ENCODE measurements at places on chromosomes 12 and 14.

DNA sequence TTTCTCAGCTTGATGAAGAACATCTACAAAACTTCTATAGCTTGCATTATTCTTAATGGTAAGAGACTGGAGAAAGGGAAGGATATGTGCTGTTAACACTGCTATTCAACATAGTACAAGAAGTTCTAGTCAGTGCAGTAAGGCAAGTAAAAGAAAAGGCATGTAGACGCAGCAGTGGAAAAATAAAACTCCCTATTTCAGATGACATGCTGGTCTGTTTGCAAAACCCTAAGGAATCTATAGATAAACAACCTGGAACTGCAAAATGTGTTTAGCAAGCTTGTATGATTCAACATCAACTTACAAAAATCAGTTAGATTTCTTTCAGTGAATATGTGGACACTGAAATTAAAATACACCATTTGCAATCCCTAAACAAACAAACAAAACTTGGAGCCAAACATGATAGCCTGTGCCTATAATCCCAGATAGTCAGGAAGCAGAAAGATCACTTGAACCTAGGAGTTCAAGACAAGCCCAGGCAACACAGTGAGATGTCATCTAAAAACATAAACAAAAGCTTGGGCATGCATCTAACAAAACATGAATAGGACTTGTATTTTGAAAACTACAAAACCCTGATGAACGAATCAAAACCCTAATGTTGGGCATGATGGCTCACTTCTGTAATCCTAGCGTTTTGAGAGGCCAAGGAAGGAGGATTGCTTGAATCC, 293.6 kb upstream of the RGS6 start:
- peak; percentile 17 for DNase-seq

DNA sequence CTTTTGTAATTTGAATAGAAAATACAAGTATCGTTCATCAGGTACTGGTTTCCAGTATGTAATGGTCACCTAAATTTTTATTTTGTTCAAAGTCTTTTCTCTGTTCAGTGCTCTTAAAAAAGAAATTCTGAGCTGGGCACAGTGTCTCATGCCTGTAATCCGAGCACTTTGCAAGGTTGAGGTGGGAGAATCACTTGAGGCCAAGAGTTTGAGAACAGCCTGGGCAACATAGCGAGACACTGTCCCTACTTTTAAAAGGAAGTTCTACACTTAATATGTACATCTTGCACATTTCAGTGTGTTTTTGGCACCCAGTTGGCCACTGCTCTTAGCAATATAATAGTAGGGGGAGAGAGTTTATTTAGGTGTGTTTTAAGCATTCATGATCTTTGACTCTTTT, 27.9 kb downstream of the PCNX1 start:
- no peak for DNase-seq

GRCh38 chr12:7433276-7433822, 10.6 kb downstream of the CD163L1 start:
- DNase-seq: peak; percentile 91

GRCh38 chr14:105589161-105589925, 63.0 kb downstream of the TMEM121 start:
- DNase-seq: no peak

DNA sequence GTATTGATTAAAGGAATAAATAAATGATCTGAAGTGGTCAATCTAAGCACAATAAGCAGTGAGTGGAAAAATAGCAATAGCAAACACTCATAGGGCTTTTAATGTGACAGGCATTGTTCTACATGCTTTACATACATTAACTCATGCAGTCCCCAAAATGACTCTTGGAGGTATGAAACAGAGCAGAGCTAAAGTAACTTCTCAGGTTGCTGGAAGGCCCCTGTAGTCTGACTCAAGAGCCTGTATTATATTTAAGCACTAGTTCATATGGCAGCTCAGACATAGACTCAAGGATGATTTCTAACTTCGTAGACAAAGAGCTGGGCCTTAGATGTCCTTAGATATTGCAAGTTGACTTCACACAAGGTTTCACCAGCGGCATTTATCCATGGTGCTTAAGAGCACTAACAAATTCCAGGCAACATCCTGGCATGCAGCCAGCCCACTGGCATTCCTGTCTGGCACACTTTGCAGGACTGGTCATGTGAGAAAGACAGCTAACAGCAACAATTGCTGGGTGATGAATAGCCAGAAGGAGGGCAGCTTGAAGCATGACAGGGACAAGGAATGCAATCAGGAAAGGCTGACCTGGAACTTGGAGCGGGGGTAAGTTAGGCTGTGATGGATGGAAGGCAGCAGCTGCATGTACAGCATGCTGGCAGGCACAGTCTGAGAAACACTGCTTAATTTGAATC, 22.9 kb upstream of the KTN1 start:
- peak; percentile 59 for DNase-seq

DNA sequence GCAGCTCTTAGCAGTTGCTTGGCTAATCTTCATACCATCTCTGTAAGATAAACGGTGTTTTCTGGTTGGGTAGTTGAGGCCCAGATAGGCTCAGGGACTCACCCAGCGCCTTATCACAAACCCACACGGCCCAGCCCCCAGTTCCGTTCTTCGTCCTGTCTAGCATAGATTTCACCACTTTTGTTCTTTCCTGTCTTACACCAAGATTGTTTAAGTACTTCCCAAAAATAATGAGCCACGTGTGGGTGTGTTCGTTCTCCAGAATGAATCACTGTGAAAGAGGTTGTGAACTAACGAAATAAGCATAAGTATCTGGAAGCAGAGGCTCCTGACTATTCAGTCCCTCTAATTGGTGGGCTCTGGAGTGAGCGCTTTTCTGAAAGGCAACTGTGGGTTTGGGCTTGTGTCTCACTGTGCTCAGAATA, 21.4 kb downstream of the ACVR1B start:
- DNase-seq: peak; percentile 79

DNA sequence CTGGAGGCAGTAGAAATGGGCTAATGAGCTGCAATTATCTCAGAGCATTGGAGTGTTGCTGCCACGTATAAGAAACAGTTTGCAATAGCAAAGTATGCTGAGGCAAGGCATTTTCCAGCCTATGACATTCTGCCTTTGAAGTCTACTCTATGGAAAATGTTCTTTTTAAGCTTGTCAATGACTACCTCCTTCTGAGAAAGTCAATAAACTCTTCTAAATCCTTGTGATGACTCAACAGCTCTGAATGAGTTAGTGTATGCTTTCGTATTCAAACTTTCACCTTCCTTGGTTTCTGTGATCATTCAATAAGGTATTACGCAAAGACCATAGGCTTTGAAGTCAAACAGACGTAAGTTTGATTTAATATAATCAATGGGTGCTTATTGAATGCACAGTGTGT, 111.2 kb downstream of the CAPZA3 start:
- DNase-seq: peak; percentile 67

GRCh38 chr12:100554608-100555077, 18.8 kb upstream of the GAS2L3 start:
- peak; percentile 84 for DNase-seq

- DNase-seq: no peak
Measured at GRCh38 chr12:57868221-57868620, 21.7 kb upstream of the CTDSP2 start.

- no peak for DNase-seq
Measured at GRCh38 chr12:57627501-57628279, 5.3 kb downstream of the B4GALNT1 start.

DNA sequence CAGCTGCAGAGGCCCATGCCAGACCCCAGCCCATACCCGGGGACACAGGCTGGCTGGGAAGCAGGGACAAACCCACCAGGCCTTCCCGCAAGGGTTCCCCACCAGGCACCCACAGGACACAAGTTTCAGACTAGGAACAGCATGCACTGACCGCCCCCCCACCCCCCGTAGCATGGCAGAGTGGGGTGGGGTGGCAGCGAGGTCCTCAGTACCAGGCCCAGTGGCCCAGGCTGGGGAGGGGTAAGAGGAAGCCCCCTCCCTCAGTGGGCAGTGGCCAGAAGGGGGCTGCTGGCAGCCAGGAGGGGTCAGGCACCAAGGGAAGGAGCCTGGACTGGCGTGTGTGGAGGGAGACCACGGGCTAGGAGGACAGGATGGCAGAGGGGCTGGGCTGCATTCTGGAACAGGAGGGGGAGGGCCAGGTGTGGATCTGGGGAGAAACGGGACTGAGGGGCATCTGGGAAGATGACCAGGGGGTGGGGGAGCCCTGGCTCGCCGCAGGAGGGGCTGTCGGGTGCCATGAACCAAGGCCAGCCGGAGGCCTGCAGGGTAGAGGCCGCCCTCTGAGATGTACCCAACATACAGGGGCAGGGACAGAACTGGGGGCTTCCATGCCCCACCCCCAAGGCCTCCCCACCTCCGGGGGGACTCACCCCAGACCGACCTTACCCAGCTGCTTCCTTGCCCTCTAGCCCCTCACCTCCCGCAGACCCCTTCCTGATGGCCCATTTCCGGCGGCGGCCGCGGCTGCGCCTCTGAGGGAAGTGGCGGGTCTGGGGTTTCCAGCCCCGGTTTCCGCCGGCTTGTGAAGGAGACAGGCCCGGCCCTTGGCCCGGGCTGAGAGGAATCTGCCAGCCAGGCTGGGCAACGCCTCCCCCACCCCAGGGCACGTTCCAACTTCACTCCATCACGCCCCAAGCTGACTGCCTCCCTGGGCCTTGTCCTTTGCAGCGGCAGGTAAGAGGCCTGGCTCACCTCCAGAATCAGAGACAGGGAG, 5.6 kb upstream of the JAG2 start:
- DNase-seq: no peak

DNA sequence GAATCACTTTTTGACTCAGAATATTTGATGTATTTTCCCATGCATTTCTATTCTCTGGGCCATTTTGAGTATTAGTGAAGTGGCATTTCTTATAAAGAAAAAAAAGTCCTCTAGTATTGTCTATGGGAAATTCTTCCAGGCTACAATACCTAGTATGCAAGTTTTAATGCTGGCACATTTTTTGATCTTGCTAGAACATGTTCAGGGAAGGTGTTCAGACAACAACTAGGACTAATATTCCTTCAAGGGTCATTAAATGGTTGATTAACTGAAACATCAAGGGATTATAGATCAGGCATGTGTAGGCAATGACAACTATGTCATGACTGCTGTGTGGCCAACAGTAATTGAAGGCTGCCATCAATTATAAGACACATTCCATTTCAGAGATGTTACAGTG, 7.7 kb downstream of the CCDC184 start:
- no peak for DNase-seq

DNA sequence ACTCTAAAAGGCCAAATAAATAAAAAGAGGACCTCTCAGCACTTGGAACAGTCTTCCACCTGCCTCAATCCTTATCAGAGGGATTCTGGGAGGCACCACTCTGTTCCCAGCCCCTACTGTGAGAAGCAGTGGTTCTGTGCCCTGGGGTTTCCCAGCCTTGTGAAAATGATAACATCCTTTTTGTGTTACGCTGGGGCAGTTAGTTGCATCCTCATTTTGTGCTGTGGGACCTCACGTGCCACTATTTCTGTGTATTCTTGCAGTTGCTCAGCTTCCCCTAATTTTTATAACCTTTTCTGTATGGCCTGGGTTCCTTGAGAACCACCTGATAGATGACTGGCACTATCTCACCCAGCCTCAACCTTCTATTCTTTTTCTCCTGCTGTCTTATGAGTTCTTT, 10.8 kb upstream of the CMA1 start:
- DNase-seq: no peak

DNA sequence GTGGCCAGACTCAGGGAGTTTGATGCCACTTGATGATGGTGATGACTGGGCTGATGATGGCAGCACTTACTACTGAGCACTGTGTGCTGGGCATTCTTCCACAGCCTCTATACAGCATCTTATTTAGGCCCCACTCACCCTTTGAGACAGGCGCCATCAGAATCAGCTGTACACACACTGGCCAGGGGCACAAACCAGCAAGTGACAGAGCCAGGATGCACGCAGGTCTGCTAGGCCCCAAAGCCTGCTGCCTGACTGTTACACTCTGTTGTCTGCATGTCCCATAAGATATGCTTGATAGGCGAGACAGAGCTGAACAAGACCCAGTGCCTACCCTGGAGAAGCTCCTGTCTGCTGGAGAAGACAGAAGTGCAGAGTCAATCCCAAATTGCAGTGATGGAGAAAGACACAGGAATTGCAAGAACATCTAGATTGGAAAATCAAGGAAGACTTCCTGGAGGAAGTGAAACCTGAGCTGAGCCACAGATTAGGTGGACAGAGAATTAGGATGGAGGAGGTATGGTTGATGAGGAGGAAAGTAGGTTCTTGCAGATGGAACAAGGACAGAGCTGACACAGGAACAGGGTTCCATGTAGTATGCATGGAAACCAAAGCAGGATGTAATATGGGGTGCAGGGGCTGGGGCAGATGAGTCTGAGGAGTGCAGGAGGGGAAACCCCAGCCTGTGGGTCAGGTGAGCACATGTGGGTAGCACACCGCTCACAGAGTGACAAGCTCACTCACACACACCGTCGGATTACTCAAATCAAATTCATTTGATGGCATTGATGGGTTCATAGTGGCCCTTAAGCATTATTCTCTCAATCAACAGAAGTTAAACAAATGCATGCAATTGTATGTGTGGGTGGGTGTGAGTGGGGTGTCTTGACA, 117.3 kb downstream of the BEGAIN start:
- DNase-seq: no peak

DNA sequence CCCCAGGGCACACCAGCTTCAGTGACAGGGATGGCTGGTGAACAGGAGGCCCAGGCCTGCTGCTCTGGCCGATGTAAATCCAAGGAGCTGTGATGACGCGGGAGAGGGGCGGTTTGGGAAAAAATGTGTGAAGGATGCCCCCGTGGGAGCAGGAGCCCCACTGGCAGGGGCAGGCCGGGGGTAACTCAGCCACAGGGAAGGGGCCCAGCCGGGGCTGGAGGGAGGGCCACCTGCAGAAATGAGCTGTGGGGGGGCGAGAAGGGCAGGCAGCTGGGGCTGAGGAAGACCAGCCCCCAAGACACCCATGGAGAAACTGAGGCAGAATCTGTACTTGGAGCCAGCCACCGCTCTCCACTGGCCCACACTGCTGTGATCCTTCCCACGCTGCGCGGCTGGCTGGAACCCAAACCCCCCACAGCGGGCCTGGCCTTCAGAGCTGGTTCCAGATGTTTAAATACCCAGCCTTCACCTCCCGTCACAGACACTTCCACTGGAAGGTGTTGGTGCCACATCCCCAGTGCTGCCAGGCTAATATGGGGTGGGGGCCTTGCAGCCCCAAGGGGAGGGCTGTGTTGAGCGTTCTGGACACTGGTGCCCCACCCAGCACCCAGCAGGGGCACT, 28.5 kb upstream of the ANKRD9 start:
- DNase-seq: no peak

GRCh38 chr14:89276424-89276975, 140.5 kb downstream of the FOXN3 start:
- DNase-seq: no peak

- DNase-seq: no peak
Measured at GRCh38 chr14:102629011-102629444, 36.6 kb downstream of the RCOR1 start.

- DNase-seq: no peak
Measured at GRCh38 chr12:61011767-61012423, 1248.3 kb upstream of the USP15 start.

DNA sequence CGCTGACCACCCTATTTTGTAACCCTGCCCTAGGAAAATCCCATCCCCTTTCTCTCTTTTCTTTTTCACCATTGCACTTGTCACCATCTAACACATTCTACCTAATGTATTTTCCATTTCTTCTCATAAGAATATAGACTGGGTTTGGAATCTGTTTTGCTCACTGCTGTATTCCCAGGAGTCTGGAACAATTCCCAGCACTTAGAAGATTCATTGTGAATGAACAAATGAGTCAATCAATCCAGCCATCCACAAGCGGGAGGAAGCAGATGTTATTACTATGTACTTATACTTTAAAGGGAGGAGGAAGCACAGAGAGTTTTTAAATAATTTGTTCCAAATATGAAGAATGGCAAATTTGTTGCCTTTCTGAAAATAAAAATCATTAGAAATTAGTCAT, 142.1 kb downstream of the KIF21A start:
- DNase-seq: peak; percentile 62

- peak; percentile 88 for DNase-seq
Measured at GRCh38 chr12:70648831-70649230, 11.6 kb upstream of the PTPRB start.
